Psoas muscle (tissue), 8 donors: ENCODE measurements at places on chromosomes 5 and 9. TPM values are rescaled to one million over a fixed set of nuclear protein-coding genes. Genes with fewer than 3 reads are reported as not detected.

The NSG2 gene
- polyA plus RNA-seq: 2.1 TPM

The ACTBL2 gene
- polyA plus RNA-seq: not detected

The OTULIN gene
- 8.2 TPM for polyA plus RNA-seq

The CDH9 gene
- polyA plus RNA-seq: not detected

The IL4 gene
- polyA plus RNA-seq: not detected

The PFN3 gene
- not detected for polyA plus RNA-seq

The FOXD4 gene
- 0.66 TPM for polyA plus RNA-seq

The EHMT1 gene
- 31.2 TPM for polyA plus RNA-seq

The PCDHA9 gene
- polyA plus RNA-seq: not detected

The BNC2 gene
- 1.3 TPM for polyA plus RNA-seq

The CCNG1 gene
- 132 TPM for polyA plus RNA-seq

The PCDHAC2 gene
- polyA plus RNA-seq: 0.03 TPM

The MLANA gene
- polyA plus RNA-seq: not detected

The TAF11L5 gene
- polyA plus RNA-seq: not detected

The AJM1 gene
- 2.0 TPM for polyA plus RNA-seq

The INVS gene
- 1.6 TPM for polyA plus RNA-seq

The PCDHB9 gene
- polyA plus RNA-seq: 0.15 TPM
